T-helper 22 cell (primary cell): ENCODE measurements at places on chromosomes 12 and 14.

GRCh38 chr12:22014783-22015144 lies 31.3 kb upstream of the CMAS start:
- DNase-seq, result no peak

DNA sequence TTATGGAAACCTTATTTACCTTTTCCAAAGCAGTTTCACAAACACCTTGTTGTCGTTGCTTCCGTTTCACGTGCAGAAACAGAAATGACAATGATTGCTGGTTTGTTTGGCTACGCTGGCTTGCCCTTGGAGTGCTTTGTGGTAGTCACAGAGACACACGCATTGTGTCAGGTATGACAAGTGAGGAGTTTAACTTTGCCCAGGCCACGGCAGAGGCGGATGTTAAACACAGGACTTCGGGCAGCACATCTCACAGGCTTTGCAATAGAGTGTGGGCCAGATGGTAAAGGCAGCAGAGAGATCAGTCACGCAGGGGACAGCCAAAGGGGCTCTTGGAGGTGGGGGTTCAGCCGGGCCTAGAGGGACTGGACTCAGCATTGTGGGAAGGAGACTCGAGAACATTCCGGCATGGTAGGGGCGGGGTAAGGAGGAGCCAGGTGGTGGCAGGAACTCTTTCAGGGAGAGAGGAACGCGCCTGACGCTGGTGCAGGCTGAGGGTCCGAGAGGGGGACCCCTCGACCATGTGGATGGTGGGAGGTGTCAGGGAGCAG lies 59.8 kb upstream of the KCNA1 start:
- no peak for DNase-seq

DNA sequence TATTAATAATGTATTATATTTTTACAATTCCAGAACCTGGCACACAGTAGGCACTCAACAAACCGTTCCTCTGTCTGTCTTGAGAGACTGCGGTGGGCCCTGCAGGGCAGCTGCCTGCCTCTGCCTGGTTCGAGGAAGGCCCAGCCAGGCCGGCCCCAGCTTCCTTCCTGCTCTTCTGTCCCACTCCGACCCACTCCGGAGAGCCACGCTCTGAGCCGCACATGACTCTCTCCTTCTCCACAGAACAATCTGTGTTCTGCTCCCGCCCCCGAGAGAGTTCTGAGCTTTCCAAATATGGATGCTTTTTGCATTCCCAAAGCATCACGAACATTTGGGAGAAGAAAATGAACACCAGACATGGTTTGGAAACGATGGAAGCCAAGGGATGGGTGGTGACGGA lies 57.3 kb downstream of the TTC7B start:
- no peak for DNase-seq

DNA sequence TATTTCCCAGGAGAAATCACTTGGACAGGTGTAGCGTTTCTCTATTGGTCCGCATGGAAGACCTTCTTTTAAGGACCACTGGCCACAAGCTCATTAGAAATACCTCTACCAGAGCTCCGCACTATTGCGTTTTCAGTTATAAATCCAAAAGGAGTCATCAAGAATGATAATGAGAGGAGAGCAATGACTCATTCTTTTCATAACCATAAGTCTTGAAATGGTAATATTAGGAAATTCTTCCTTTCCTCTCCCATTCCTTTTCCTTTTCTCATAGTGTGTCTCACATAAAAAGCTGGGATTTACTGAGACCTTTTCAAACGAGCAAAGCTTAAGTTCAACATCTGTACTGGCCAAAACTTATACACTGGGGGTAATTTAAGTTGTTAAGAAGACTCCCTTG lies 215.7 kb downstream of the CPNE8 start:
- DNase-seq, result no peak

DNA sequence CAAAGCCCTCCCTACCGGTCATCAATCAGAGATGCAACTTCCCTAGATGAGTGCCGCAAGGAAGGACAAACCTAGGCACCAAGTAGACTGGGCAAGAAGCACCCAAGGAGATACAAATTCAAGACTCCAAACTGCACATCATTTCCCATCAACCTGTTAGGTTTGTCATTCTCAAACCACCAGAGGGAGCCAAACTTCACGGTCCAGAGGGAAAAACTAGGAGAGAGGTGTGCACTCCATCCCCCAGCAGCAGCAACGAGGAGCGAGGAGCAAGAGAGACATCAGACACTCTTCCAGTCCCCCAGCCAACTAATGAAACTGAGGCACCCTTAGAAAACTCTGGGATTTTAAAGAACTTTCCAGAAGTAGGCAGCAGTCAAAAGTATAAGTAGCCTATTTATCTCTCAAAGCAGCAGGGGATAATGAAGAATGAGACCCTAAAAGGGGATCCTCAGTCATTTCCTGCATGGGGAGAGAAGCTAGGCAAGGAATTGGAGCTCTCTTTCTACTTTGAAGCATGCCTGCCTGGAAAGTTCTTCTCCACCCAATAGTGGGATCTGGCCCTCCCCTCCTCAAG lies 37.0 kb upstream of the NT5DC3 start:
- peak; percentile 18 for DNase-seq

DNA sequence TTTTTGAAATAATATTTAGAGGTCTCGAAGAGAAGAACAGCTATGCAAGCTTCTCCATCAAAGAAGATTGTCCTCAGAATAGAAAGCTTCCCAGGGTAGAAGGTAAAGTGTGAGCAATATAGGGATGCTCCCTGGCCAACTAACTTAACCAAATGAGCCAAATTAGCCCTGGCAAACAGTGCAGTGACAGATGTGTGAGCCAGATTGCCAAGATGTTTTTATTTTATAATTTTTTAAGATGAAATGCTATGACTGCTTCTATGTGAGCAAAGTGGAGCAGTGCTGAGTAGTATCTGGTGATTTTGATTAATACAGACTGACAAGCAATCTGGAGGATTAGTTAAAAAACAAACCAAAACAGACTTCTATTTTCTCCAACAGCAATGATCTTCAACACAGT lies 202.1 kb downstream of the NOVA1 start:
- DNase-seq, result no peak

GRCh38 chr14:49918706-49919105 lies 25.8 kb downstream of the ARF6 start:
- no peak for DNase-seq

- DNase-seq, result no peak
These were observed 94.9 kb upstream of the TMPO start for GRCh38 chr12:98420461-98420860.

- no peak for DNase-seq
These were observed 44.7 kb downstream of the ATF7IP start for GRCh38 chr12:14410177-14410576.

- DNase-seq, result no peak
These were observed 59.5 kb downstream of the SEL1L start for GRCh38 chr14:81474148-81474492.

GRCh38 chr12:108618079-108618952 lies 15.4 kb downstream of the SELPLG start:
- DNase-seq, result peak; percentile 53

- DNase-seq, result no peak
These were observed 86.5 kb upstream of the RIN3 start for GRCh38 chr14:92427096-92427495.

DNA sequence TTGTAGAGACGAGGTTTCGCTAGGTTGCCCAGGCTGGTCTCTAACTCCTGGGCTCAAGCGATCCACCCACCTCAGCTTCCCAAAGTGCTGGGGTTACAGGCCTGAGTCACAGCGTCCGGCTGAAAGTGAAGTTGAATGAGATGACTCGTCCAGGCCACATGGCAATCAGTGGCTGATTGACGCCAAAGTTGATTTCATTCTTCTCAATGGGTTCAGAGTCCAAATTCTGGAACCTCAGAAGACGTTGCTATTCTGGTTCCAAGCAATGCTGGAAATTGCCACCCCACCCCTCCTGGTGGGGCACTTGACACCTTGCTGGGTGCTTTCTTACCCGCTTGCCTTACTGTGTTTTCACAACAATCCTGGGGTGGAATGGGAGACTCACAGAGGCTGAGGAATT lies 14.9 kb downstream of the ABCB9 start:
- no peak for DNase-seq

GRCh38 chr12:32896432-32897280 lies at the start of gene PKP2:
Gene PKP2, minus strand, starts transcription at chr12:32896777. Its CDS starts 46 bp downstream, at chr12:32896731.
- DNase-seq, result no peak

GRCh38 chr14:54837508-54838149 lies 65.0 kb downstream of the GCH1 start:
- no peak for DNase-seq

GRCh38 chr12:69897744-69898143 lies 72.7 kb downstream of the MYRFL start:
- no peak for DNase-seq

- DNase-seq, result no peak
These were observed 34.6 kb downstream of the FIGNL2 start for GRCh38 chr12:51813931-51814310.

- DNase-seq, result no peak
These were observed 17.7 kb downstream of the IRAK4 start for GRCh38 chr12:43776498-43776897.
